ENCODE measurements at places on chromosomes 3 and 15. TPM values are rescaled to one million over a fixed set of nuclear protein-coding genes. Genes with fewer than 3 reads are reported as not detected.

- DNase-seq: no peak
Measured at GRCh38 chr3:156867174-156867573, 41.0 kb downstream of the LEKR1 start.

The EPHA3 gene
- total RNA-seq: 43.2 TPM

The TERC gene
- 10.4 TPM for total RNA-seq

The KCNH8 gene
- 0.24 TPM for total RNA-seq

- peak; percentile 68 for DNase-seq
Measured at GRCh38 chr15:70722266-70723121, 40.9 kb downstream of the UACA start.

GRCh38 chr3:46168583-46169345 is 39.3 kb downstream of the CCR1 start:
- no peak for DNase-seq

DNA sequence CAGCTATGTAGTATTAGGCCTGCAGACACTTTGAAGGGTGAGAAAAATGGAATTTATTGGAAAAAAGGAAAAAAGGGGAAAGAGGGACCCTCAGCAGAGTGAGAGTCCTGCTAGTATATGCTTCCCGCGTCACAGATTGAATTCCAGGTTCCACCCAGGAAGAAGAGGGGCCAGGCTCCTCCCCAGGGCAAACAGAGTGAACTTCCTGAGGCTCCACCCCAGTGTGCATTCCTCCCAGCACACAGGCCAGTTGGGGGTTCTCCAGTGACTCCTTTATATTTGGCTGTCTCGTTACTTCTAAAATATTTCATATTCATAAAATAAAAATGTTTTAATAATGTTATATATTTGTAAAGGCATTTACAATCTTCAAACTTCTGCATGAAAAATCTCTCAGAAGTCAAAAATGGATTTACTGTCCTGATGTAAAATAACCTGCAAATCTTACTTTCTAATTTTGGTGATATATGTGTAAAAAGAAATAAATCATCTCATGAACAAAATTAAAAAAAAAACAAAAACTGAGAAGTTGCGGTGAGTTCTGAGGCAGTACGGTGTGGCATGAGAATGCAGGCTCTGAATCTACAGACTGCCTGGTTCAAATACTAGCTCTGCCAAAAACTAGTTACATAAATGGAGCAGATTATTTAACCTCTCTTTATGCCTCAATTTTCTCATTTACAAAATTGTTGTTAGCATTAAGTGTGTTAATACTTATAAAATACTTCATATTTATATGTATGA is 175.8 kb upstream of the P2RY1 start:
- DNase-seq: no peak

The PML gene
- total RNA-seq: 9.3 TPM

GRCh38 chr3:111032677-111033076 is 38.9 kb upstream of the NECTIN3 start:
- no peak for DNase-seq

DNA sequence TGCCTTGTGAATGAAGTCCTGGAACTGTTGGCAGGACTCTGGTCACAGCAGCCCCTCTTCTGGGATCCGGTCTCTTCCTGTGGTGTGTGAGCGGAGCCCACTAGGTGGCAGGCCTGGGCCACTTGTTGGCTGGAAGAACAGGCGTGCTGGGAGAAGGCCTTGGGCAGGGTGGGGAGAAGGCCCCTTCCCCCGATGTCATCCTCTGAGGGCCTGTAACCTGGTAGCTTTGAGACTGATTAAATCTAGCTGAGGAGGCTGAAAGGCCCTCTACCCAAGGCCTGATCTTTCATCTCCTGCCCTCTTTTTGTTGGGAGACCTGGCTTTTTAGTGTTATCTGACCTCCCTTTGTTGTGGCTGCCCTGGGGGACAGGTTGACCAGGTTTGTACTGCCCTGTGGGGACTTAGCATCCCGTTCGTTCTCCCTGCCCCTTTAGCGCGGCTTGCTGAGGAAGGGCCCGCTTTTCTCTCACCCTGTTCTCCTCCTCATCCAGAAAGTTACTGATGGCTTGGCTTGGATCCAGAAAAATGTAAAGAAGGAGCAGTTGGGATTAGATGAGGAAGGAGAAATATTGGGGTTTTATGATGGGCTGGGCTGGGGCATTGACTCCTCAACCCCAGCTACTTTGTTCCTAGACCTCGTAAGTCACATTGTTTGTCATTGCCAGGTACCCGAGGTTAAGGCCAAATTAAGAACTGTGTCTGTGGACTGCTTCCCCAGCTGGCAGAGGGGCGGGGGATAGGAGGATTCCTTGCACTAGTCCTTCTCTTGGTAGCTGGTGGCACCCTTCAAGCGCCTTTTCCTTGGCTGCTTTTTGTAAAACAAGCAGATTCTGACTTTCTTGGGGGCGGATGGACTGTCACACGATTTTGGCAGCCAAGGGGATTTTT is 48.5 kb downstream of the CHCHD6 start:
- peak; percentile 86 for DNase-seq

GRCh38 chr3:30664884-30665283 is 58.5 kb downstream of the TGFBR2 start:
- no peak for DNase-seq

GRCh38 chr3:29178809-29179793 is 101.8 kb upstream of the RBMS3 start:
- DNase-seq: no peak

- no peak for DNase-seq
Measured at GRCh38 chr15:43505738-43506137, 11.7 kb upstream of the MAP1A start.

DNA sequence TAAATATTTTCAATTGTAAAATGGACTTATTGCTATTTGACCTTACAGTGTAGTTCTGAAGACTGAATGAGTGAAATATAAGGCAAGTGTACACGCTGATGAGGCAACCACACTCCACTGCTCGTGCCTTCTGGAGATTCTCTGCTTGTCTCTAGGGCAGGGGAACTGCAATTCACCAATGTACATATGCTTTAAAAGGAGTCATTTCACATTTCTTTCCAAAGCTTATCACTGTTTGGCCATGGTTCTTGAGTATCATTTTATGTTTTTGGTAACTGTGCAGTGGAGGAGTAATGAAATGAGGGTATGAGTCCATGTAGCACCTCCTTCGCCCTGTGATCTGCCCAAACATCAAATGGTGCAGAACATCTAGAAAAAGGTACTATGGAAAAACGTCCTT is 43.7 kb downstream of the CCR4 start:
- no peak for DNase-seq

GRCh38 chr3:169848741-169849140 is 21.0 kb downstream of the LRRC31 start:
- DNase-seq: no peak

The ZNF860 gene
- total RNA-seq: 3.9 TPM

- DNase-seq: no peak
Measured at GRCh38 chr3:144011251-144011799, 39.7 kb downstream of the DIPK2A start.

- DNase-seq: peak; percentile 87
Measured at GRCh38 chr3:61894988-61895935, 333.9 kb downstream of the PTPRG start.

- DNase-seq: no peak
Measured at GRCh38 chr3:50639055-50639494, 22.1 kb downstream of the MAPKAPK3 start.

The MB21D2 gene
- total RNA-seq: 9.9 TPM
